Activated CD4-positive, alpha-beta memory T cell treated with anti-CD3 and anti-CD28 coated beads, Interleukin-2, amount 10 ng/mL, durations not matched to agents 7 days and 5 days (primary cell): ENCODE measurements at places on chromosomes 12 and 14. TPM values are rescaled to one million over a fixed set of nuclear protein-coding genes. Genes with fewer than 3 reads are reported as not detected.

Gene GPD1
- total RNA-seq: 0.28 TPM

Gene APEX1
- total RNA-seq: 91.9 TPM

Gene LGMN
- total RNA-seq: 5.3 TPM

Gene PRIMA1
- total RNA-seq: not detected

Gene DEPDC4
- 2.1 TPM for total RNA-seq

Gene PRH2
- not detected for total RNA-seq

Gene INHBC
- not detected for total RNA-seq

Gene SDS
- not detected for total RNA-seq

DNA sequence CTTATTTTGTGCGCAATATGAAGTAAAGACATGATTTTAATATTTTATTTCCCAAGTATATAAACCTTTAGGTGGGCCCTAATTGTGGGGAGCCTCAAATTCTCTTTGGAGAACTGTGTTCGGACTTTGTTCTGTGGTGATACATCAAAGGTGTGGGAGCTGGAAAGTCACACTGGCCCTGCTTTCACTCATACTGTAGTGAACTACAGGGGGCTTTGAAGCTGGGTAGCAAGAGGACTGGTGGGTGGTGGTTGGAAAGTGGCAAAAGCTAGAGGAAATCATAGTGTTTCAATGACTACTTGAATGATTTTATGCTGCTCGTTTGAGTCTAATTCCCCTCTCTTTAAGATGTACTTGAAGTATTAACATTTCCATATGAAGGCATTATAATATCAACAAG lies 13.2 kb downstream of the TTC6 start:
- DNase-seq: no peak

DNA sequence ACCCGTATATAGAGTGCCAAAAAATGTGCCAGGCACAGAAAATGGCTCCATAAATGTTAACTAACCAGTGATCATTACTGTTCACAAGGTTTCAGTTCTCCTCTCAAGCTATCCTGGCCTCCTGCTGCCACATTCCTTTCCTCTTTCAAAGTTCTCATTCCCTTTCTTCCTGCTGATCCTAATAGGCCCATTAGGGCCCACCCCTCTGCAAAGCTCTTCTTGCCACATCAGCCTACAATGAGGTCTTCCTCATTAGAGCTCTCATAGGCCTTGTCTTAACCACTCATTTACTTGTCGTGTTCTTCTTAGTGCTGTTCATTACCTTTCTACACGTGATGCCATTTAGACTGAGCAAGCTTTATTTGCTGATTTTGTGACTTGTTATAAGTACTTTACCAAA lies 40.5 kb downstream of the RPS29 start:
- no peak for DNase-seq

DNA sequence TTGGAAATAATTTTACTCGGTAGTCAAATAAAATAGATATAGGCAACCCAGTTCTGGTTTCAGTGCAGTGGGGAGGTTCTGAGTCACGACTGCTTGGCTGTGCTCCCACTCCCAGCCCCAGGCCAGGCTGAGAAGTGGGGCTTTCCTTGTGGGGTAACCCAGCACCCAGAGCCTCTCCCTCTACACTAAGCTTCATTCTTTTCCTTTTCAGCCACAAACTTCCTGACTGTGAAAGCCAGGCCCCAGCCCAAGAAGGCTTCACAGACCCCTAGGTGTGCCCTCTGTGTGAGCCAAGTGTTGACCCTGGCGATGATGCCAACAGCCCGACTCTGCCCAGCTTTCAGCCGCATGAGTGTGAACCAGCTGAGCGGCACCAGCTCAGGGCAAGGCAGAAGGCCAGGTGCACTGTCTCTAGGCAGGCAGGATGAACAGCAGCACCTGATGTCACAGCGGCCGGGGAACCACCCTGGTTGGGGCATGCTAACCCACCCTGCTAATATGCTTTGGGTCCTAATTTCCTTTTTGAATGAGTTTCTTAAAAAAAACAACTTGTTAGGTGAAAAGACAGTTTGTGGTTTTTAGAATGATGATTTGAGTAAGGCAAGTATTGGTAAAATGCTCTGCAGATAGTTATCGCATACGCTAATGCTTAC lies 42.2 kb upstream of the ATP23 start:
- DNase-seq: peak; percentile 83

DNA sequence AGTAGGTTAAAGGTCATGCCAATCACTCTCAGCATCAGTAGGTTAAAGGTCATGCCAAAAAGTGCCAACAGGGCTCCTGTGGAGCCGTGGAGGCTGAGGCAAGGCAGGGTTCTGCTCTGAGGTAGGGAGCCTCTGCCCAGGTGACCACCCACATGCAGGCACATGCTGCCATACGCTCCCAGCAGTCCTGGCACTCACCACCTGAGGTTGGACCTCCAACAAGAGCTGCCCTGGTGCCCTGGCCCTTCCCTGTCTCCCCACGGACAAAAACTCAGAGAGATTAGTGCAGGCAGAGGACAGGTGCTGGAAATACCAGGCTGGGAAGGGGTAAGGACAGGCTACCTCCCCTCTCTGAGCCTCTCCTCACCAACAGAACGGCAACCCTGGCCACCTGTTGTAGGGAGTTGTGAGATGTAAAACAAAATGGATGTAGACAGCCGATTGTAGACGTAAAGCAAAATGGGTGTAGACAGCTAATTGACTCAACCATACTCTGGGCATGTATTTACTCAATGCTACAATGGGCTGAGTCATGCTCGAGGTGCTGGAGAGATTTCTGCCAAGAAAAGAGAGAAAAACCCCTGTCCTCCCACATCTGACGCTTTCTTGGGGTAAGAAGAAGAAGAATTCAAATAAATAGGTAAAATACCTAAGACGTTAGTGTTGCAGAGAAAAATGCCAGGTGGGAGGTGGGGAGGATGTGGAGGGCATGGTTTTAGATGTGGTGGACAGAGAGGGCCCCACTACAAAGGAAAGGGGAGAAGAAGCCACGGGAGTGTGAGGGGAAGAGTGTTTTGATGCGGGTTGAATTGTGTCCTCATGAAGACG lies 32.4 kb downstream of the LTBP2 start:
- no peak for DNase-seq

DNA sequence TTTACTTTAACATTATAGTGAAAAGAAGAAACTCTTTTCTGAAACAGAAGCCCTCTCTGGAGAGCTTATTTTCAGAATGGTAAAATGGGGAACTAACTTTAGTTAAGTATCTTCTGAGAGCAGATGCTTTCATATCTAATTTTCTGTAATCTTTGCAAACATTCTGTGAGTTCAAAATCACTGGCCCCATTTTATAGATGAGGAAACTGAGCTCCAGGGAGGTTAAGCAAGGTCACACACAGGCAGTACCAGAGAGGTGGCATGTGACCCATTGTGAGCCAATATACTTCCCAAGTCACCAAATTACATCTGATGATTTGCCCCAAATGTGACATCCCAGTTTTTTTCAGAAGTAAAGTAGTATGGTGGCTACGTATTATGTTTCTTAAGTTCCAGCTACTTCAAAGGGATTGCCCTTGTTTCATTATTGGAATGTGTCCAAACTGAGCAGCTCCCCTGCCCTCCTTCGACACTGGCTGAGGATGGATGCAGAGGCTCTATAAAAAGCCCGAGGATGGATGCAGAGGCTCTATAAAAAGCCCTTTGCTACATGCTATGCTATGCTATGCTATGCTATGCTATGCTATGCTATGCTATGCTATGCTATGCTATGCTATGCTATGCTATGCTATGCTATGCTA lies 36.2 kb upstream of the NUDT4 start:
- DNase-seq: no peak

- no peak for DNase-seq
Observed at GRCh38 chr12:6368906-6369525, 6.3 kb downstream of the SCNN1A start.

DNA sequence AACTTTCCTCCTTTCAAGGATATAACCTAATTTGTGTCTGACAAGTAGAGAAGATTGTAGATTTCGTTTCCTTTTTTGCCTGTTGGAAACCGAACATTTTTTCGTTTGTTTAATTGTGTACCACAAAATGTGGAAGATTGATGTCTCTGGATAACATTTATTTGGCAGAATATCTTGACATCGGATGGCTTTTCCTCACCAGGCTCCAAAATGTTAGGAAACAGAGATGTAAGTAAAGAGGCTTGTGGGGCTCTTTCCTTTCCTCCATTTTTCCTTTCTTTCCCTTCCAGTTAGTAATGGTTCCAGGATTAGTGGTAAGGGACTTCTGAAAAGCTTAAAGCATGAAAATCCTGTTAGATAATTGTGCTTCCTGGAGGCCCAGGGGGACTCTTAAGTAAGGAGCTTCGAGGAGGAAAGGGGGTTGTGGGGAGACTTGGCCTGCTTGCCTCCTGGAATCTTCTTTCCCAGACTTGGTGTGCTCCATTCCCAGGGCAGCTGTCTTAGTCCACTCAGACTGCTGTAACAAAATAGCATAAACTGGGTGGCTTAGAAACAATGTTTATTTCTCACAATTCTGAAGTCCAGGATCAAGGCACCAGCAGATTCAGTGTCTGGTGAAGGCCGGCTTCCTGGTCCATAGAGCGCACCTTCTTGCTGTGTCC lies 243.1 kb upstream of the PWP1 start:
- DNase-seq: no peak

DNA sequence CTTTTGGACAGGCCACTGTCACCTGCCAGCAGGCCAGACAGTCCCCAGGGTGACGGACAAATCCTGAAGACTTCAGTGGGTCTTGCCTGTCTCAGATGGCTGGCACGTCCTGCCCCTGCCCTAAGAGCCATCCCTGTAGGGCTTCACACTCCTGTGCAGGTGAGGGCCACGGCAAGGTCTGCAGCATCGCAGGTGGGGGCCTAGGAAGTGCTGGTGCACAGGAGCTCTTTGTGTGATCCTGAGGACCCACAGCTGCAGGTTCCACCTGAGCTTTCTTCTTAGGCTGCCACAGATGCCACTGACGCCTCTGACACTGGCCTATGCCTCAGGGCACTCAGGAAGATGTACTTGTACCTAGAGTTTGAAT lies 108.5 kb upstream of the FKBP4 start:
- peak; percentile 9 for DNase-seq

DNA sequence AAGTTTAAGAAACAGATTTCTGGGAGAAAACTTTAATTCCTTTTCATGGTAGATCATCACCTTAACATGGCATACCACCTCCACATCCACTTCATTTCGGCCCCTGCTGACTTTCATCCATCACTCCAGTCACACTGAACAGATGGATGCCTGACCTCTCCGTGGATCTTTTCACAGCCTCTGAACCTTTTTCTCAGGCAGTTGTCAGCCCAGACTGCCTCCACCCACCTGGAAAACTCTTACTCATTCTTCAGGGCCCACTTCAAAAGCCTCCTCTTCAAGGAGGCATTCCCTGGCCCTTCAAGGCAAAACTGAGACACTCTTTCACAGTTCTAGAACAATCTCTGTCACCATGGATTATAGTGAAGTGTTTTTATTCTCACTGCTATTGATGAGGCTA lies 52.9 kb downstream of the GXYLT1 start:
- no peak for DNase-seq

- no peak for DNase-seq
Observed at GRCh38 chr14:105601360-105602242, 75.2 kb downstream of the TMEM121 start.

- no peak for DNase-seq
Observed at GRCh38 chr12:122059203-122059960, 19.2 kb upstream of the MLXIP start.

GRCh38 chr14:92143962-92144361 lies 22.2 kb downstream of the CPSF2 start:
- DNase-seq: no peak

- no peak for DNase-seq
Observed at GRCh38 chr12:130371296-130371695, 33.6 kb downstream of the PIWIL1 start.

DNA sequence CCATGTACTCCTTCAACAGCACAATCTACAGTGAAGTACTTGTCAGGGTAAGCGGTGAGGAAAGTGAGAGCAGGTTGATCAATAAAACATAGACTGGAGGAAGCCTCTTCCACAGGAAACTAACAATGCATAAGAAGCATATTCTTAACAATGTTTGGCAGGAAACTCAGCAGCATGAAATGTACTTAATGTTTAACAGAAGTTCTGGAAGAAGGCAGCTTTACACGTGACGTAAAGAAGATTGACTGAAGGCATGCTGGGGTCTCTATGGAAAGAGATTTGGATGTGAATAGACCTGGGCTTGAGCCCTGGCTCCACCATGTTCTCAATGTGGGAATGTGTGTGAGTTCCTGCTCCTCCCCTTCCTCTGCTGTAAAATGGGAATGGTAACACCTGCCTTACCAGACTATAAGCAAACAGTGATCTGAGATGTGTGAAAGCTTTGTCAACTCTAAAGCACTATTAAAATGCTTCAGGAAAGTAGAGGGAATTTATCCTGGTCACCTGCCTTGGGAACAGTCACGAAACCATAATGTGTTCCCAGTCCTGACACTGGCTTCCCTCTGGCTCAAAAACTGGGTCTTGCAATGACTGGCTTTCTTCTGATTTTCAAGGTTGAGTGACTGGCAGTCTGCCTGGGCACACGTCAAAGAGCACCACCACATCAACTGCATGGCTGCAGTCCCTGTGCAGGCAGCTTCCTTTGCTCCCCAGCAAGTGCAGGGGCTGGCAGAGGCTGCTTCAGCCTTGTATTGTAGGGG lies 384.6 kb downstream of the APAF1 start:
- DNase-seq: no peak

DNA sequence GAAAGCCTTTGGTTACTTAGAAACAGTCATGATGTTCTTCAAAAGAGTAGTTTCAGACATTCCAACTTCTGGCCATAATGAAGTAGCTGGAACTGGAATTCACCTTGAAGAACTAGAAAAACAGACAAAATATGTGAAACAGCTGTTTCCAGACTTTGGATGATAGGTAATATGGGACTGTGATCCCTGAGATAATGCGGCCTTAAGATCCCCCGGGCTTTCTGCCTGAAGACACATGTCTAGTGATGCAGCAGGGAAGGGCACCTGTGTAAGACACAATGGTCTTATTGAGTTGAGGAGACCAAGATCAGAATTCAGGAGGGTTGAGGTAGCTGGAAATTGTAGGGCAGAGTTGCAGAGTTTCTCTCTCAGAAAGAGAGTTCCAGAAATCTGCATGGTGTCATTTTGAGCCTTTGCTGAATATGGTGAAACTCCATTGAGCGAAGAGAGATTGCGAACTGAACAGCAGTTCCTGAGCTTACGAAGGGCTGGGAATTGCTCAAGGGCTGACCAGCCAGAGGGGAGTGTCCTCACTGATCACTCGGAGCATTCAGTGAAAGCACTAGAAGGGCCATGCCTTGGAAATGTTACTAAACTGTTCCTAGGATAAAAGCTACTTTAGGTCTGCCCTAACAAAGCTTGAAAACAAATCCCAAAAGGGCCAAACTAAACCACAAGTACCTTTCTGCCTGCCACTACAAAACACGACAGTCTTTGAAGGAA lies 41.7 kb upstream of the FRS2 start:
- DNase-seq: no peak
